ENCODE measurements at places on chromosomes 3 and 15.

- no peak for DNase-seq
Measured at GRCh38 chr3:167913219-167913835, 177.8 kb downstream of the SERPINI1 start.

- peak; percentile 47 for DNase-seq
Measured at GRCh38 chr15:90291679-90292356, 26.3 kb downstream of the NGRN start.

GRCh38 chr15:79620112-79620857, 188.1 kb downstream of the MINAR1 start:
- DNase-seq, result no peak

- no peak for DNase-seq
Measured at GRCh38 chr3:31729082-31729481, 196.4 kb downstream of the STT3B start.

GRCh38 chr3:3737531-3737930, 61.7 kb upstream of the LRRN1 start:
- DNase-seq, result no peak

DNA sequence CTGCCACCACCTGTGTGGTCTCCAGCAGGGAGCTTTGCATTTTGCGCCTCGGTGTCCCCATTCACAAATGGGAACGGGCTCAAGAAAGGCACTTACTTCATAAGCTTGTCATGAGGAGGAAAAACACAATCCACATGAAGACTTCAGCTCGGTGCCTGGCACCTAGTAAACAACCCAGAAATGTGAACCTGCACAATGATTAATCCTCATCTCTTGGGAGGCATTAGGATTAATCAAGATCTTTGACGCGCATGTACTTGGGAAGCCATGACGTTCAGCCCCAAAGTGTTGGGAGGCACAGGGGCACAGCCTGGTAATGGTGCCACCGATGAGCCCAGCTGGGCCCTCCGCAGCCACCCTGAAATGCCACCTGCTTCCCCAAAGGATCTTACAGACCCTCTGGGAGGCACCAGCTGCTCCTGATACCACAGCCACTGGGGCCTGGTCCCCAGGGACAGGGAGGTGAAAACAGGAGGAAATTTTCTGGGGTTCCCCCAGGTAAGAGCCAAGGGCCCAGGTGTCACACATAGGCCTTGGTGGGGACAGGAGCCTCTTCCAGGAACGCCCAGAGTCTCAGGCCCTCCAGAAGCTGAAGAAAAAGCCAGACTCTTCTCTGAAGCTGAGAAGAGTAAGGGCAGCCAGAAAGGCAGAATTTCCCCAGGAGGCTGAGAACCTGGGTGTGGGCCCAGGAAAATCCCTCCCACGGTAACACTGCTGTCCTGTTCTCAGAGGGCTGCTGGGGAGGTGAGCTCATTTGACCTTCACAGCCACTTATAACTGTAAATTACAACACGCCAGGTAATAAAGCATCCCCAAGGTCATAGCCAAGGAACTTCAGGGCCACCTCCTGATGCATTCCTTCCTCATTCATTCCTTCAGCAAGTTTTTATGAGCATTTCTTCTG, 507.5 kb downstream of the SHQ1 start:
- no peak for DNase-seq

- no peak for DNase-seq
Measured at GRCh38 chr3:43223670-43224364, 62.5 kb upstream of the SNRK start.

GRCh38 chr3:175304404-175304803, 445.3 kb downstream of the NAALADL2 start:
- DNase-seq, result no peak

DNA sequence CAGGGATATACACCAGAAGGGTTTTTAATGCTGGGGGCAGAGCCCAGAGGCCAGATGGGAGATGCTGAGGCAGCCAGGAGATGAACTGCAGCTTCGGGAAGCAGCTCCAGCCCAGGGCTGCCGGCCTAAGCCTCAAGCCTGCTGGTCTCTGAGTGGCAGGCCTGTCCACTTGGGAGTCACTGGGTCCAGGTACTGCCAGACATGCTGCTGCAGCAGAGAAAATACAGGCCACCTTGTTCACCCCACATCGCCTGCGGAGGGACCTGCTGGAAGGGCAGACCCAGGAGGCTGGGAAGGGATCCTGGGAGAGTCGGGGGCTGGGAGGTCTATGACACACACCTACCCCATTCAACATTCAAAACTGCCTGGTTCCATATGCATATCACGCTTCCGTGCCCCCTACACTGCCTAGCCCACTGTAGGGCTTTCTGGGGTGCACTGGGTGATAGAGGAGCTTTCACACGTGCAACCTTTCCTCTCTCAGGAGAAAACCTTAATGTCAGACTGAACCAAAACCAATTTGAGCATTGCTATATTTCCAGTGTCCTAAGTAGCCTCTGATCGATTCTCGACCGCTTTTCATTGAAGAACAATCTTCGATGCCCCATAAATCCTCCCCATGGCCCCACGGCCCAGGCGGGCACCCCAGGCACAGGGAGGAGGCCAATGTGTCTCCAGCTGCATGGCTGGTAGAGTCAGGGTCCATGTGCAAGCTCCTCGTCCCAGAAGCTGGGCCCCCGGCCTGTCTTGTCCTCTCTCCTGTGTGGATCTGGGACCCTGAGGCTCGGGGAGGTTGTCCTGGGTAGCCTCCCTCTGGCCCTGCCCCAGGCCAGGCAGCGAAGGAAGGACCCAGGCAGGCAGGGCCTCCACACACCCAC, 147.4 kb downstream of the ATP10A start:
- DNase-seq, result no peak

DNA sequence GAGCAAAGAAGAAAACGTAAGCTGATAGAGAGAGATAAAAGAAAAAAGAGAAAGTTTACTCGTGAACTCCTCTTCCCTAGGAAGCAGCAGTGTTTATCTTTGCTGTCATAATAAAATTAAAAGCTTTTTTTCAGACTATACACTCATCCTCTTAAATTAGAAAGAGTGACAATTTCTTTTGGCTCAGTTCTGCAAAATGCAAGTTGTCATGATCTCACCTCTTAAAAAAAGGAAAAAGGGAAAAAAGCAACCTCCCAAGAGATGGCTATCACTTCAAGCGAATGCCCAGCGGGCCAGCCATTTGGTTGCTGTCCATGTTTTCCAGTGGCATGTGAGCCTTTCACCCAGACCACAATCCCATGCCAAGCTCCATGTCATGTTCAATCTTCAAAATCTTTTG, 7.0 kb upstream of the THBS1 start:
- DNase-seq, result no peak

- DNase-seq, result peak; percentile 56
Measured at GRCh38 chr3:189947948-189948723, 172.6 kb downstream of the P3H2 start.

DNA sequence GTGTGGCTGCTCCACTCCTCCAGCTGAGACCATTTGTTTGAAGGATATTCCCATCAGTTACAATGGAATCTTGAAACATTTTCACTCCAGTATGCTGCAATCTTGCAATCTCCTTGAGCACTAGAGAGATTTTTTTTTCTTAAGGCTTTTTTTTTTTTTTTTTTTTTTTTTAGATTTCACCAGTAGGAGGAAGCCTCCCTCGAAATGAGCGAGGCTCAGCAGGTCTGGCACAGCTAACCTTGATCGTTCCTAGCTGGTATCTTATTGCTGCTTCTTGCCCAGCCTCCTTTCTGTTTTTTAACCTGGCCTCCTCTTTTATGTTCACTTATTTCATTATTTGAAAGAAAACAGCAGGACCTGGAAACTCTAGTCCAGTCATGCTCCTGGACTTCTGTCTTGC, 48.1 kb downstream of the RAP2B start:
- peak; percentile 16 for DNase-seq

GRCh38 chr3:157051055-157051454, 108.9 kb downstream of the CCNL1 start:
- no peak for DNase-seq

DNA sequence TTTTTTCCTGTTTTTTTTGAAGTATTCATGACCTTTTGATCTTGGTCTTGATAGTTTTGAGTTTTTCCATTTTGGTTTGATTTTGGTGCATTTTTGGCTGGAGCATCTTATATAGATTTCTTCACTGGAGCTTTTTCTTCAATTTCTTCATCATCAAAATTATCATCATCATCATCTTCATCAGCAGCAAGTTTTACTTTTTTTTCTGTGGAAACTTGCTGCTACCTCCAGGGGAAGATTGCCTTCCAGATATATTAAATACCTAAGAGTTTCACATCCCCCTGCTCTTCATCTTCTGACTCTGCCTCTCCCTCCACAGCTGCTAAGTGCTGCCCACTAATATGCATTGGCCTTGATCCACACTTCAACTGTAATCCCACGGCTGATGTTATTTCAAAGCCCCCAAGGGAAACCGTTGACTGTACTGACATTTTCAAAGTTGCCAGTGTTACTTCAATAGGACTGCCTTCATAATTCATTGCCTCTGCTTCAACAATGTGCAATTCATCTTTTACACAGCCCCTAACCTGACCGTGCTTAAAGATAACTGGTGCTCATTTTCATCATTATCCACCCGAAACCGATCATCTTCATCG, 151.7 kb downstream of the NR1D2 start:
- no peak for DNase-seq

GRCh38 chr3:114556657-114557213, 262.9 kb downstream of the TIGIT start:
- DNase-seq, result no peak

GRCh38 chr3:16816048-16816780, 68.5 kb upstream of the PLCL2 start:
- DNase-seq, result no peak

GRCh38 chr15:80105595-80105994, 46.1 kb downstream of the ZFAND6 start:
- DNase-seq, result peak; percentile 88

DNA sequence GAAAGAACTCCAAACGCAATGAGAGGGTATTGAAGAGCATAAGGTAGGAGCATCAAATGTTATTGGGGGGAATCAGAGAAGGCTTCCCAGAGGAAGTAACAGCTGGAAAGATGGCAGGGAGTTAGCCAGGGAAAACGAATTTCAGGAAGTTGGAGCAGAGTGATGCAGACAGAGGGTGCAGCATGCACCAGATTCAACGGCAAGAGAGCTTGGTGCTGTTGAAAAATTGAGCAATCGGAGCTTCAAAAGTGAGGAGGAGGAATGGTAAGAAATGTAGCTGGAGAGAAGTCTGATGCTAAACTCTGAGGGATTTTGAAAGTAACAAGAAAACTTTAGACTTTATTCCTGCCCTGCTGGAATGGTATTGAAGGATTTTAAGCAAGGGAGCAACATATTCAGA, 541.0 kb upstream of the LMCD1 start:
- DNase-seq, result no peak

GRCh38 chr3:15667484-15667883, 65.9 kb downstream of the BTD start:
- DNase-seq, result no peak

DNA sequence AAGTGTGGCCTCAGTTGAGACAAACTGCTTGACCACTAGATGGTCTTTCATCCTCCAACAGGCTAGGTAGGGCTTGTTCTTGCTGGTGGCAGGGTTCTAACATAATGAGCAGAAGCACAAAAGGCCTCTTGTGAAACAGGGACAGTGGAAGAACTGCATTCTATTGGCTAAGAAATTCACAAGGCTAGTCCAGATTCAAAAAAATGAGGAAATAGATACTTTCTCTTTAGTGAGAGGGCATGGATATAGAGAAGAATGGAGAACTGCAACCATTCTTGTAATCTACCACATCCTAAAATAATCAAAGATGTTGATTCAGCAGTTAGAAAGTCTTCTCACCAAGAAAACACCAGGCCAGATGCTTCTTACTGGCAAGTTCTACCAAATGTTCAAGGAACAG, 143.7 kb upstream of the LRIG1 start:
- no peak for DNase-seq

DNA sequence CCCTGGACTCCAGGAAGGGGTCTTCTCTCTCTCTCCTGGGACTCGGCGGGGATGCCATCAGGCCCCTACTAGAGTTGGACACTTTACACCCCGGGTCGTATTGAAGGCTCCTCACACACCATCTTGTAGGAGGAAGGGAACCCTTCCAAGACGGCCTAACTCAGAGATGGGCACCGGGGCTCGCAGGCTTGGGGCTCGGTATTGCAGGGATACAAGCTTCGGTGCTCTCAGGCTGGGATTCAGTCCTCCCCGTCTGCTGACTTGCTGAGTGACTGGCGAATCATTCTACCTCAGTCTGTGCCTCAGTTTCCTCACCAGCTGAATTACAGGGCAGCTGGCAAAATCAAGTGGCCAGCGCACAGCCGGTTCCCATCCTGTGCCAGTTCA, 419 bp upstream of the CALML4 start:
- no peak for DNase-seq

- DNase-seq, result no peak
Measured at GRCh38 chr3:111589303-111590142, 5.6 kb downstream of the ZBED2 start.

- no peak for DNase-seq
Measured at GRCh38 chr3:135013206-135013605, 218.1 kb downstream of the EPHB1 start.

GRCh38 chr3:30437171-30437601, 169.2 kb upstream of the TGFBR2 start:
- DNase-seq, result no peak

GRCh38 chr3:123809597-123809996, 74.5 kb downstream of the MYLK start:
- DNase-seq, result no peak

DNA sequence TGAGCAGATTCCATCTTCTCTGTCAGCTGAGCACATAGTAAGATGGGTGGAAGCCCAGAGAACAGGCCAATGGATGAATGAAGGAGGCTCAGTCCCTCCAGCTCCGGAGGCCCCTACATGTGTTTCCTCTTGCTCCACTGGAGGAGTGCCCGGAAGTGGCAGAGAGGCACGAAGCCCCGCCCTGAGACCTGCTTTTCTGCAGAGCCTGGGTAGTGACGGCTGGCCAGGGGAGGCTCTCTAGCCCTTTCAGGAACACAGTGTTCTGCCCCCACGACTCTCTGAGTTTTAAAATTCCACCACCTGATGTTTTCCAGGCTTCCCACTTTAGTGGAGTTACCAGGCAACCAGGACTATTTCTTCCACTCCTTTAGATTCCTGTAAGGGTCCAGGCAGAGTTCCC, 149.4 kb upstream of the SLC6A11 start:
- DNase-seq, result no peak

GRCh38 chr3:50154840-50155490, at the start of gene SEMA3F:
Gene SEMA3F, plus strand, starts transcription at chr3:50155324. Its CDS starts 4,299 bp downstream, at chr3:50159623.
- peak; percentile 77 for DNase-seq

GRCh38 chr15:63155486-63155885, 1.8 kb downstream of the RPS27L start:
- no peak for DNase-seq

- no peak for DNase-seq
Measured at GRCh38 chr3:195900436-195901355, 7.7 kb downstream of the TNK2 start.

- no peak for DNase-seq
Measured at GRCh38 chr3:192884777-192885773, 32.6 kb downstream of the MB21D2 start.
